ENCODE measurements at places on chromosomes 16 and 17. TPM values are rescaled to one million over a fixed set of nuclear protein-coding genes. Genes with fewer than 3 reads are reported as not detected.
A peak's percentile ranks its signal among the peaks of the same experiment; 100 is the strongest.

The C17orf78 gene
- not detected for total RNA-seq

The HS3ST4 gene
- total RNA-seq: 2.1 TPM

The TPPP3 gene
- not detected for total RNA-seq

The CA5A gene
- not detected for total RNA-seq

The NTN3 gene
- total RNA-seq: 1.7 TPM

GRCh38 chr17:33596899-33597298 is 303.8 kb upstream of the ASIC2 start:
- peaks cover 16% of the 10 kb centered on the region for H3K4me1 ChIP-seq
- no peaks in the 10 kb centered on the region for H3K27me3 ChIP-seq
- no peaks in the 10 kb centered on the region for H3K36me3 ChIP-seq
- no peak overlapping the region for H3K4me3 ChIP-seq

- H3K27me3 ChIP-seq: no peaks in the 10 kb centered on the region
- no peak overlapping the region for H3K4me3 ChIP-seq
- DNase-seq: no peak
Measured at GRCh38 chr16:22751685-22752084, 62.3 kb upstream of the HS3ST2 start.

- H3K36me3 ChIP-seq: no peaks in the 10 kb centered on the region
- H3K27ac ChIP-seq: no peak within 1 kb of the TSS
- DNase-seq: no peak
- no peak within 1 kb of the TSS for H3K4me3 ChIP-seq
- H3K4me1 ChIP-seq: no peaks in the 10 kb centered on the region
Measured at GRCh38 chr17:18108401-18109312, at the start of gene MYO15A. TSS of gene MYO15A (plus strand) at chr17:18108756. CDS start at chr17:18118801, 10,045 bp downstream.

DNA sequence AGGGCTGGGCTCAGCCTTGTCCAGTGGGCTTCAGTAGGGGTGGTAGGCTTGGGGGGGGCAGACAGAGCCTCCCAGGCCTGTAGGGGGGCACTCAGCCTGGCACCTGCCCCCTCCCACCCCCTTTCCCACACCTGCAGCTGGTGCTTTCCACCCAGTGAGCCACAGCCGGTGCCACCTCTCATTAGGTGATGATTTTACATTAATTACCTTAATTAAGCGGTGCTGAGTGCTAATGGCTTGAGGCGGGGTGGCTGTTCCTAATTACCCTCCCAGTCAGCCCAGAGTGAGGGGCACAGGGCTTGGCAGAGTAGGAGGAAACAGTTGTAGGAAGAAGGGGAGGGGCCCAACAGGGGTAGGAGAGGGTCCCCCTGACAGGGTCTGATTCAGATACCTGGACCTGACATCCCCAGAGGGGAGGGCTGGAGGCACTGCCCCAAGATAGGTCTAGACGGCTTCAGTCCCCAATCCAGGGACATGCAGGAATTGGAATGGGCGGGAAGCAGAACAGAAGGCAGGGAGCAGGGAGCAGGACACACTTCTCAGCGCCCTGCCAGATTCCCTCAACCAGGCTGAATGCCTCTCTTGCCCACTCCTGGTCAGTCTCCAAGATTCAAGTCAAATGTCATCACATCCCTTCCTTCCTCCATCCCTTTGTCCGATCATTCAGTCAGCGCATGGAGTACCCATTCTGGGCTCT is 26.5 kb upstream of the PHF12 start:
- no peak overlapping the region for H3K27ac ChIP-seq
- H3K4me3 ChIP-seq: no peak overlapping the region
- no peaks in the 10 kb centered on the region for H3K27me3 ChIP-seq
- peaks cover 7% of the 10 kb centered on the region for H3K4me1 ChIP-seq
- no peaks in the 10 kb centered on the region for H3K36me3 ChIP-seq
- DNase-seq: no peak

DNA sequence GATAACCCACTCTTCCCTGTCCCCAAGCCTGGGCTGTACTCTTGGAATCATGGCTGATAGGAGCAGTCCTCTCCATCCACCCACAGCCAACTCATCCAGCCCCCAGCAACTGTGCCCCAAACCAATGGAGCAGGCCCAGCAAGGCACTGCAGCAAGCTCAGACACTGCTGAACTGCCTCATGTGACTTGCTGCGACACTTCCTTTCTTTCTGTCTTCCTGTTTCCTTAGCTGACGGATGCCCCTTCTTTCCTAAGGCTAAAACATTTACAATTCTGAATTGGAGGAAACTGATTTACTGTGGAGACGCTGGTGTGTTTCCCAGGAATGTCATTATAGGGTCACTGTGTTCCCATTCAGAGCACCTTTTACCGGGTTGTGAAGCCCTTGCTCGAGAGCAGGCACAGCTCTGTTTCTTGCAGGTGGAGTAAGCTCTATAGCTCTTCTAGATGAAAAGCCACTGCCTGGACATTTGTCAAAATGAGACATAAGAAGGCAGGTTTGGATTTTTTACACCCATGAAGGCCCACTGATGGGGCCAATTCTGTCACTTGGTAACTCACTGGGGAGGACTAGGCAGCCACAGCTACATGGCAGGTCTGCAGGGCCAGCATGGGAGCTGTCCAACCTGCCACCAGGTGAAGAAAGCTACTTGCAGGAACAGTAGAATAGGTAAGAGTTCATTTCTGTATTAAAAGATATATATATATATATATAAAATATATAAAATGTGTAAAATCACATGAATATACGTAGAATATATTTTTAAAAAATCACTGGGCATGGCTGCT is 27.4 kb downstream of the TMEM11 start:
- no peak for DNase-seq
- H3K27ac ChIP-seq: no peak overlapping the region
- H3K36me3 ChIP-seq: peaks cover 4% of the 10 kb centered on the region
- no peak overlapping the region for H3K4me3 ChIP-seq
- no peaks in the 10 kb centered on the region for H3K4me1 ChIP-seq

GRCh38 chr16:14338969-14339368 is 267.9 kb downstream of the MRTFB start:
- H3K4me1 ChIP-seq: no peaks in the 10 kb centered on the region
- no peaks in the 10 kb centered on the region for H3K27me3 ChIP-seq
- no peaks in the 10 kb centered on the region for H3K36me3 ChIP-seq
- no peak overlapping the region for H3K27ac ChIP-seq
- DNase-seq: no peak

- no peak overlapping the region for H3K27ac ChIP-seq
- peak; percentile 79 for DNase-seq
- H3K27me3 ChIP-seq: no peaks in the 10 kb centered on the region
Measured at GRCh38 chr17:51435641-51436091, 175.3 kb downstream of the UTP18 start.

DNA sequence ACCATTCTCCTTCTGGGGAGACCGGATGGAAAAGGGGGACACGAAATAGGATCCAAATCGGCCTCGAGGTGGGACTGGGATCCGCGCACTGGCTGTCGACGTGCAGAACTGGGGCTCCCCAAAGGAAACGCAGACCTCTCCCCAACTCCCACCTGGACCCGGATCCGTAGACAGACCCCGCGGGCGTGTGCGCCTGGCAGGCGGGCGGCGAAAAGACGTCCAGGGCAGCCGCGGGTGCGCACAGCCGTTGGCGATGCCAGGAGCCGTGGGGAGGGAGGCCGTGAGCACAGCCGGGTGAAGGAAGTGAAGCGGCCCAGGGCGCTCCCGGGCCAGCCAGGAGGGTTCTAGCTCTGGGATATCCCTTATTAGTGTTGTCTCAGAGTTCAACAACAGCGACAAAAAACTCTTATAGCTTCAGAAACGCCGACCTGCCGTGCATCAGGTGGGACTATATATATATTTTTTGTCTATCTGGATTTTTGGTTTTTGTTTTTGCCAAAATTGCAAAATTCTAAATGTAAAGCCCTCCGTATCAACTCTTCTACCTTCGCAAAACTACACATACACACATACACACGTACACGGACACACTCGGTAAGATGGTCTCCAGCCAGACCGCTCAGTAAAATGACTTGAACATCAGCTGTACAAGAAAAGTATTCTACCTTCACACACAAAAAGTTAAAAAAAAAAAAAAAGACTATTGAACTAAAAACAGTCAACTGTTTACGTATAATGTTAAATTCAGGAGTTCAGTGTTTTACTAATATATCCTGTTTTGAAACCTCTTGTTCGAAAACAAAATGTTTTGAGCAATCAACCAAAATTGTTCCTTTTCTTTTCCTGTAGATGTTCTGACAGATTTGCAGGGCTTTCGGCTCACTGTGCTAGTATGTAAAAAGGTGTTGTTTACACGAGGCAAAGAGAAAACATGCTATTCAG is 5.2 kb upstream of the AATF start:
- no peaks in the 10 kb centered on the region for H3K36me3 ChIP-seq
- H3K27me3 ChIP-seq: peaks cover 100% of the 10 kb centered on the region
- H3K27ac ChIP-seq: no peak overlapping the region
- peaks cover 90% of the 10 kb centered on the region for H3K4me1 ChIP-seq

- no peaks in the 10 kb centered on the region for H3K27me3 ChIP-seq
- no peak overlapping the region for H3K27ac ChIP-seq
- peaks cover 24% of the 10 kb centered on the region for H3K4me1 ChIP-seq
- no peaks in the 10 kb centered on the region for H3K36me3 ChIP-seq
Measured at GRCh38 chr17:81712468-81713003, 452 bp downstream of the SLC25A10 start.

GRCh38 chr17:28538296-28538895 is 14.0 kb downstream of the UNC119 start:
- H3K4me1 ChIP-seq: no peaks in the 10 kb centered on the region
- H3K36me3 ChIP-seq: no peaks in the 10 kb centered on the region
- DNase-seq: no peak
- no peaks in the 10 kb centered on the region for H3K27me3 ChIP-seq
- no peak overlapping the region for H3K27ac ChIP-seq

DNA sequence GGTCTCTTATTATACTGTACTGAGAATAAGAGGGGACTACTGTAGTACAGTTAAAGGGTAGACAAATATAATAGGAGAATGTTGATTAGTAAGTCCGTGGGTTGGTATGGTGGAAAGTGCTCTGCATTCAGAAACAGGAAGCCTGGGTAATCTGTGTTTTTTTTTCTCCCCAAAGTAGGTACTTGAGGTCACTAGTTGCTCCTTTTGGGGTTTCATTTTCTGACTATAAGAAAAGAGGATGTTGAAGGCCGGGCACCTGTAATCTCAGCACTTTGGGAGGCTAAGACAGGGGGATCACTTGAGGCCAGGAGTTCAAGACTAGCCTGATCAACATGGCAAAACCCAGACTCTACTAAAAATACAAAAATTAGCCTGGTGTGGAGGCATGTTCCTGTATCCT is 42.0 kb upstream of the MMD start:
- no peak overlapping the region for H3K27ac ChIP-seq
- peaks cover 6% of the 10 kb centered on the region for H3K4me1 ChIP-seq

Data from GM23338 (cell line).